ENCODE measurements at places on chromosomes 11 and 22.

GRCh38 chr11:8066911-8067455 is 14.0 kb upstream of the TUB start:
- no peak for DNase-seq

- no peak for DNase-seq
Observed at GRCh38 chr11:89437317-89437716, 53.9 kb downstream of the NOX4 start.

- no peak for DNase-seq
Observed at GRCh38 chr11:110566577-110566976, 136.8 kb downstream of the FDX1 start.

DNA sequence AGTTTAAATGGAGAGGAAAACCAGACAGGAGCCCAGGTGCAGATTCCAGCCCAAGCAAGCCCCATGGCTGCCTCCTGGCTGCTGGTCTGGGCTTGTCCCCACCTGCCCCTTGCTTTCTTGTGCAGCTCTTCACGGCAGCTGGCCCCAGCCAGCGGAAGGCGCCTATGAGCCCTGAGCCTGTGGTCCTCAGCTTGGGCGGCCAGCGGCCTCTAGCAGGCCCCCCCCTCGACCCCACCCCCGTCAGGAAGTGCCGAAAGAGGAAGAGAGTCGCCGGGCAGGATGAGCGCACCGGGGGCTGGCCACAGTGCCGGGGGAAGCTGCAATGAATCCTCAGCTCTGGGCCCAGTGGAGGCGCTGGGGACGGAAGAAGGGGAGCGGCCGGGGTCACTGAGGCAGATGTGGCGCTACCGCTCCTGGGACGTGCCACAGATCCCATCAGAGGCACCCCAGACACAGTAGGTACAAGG is 2.1 kb upstream of the DGKZ start:
- DNase-seq, result no peak

Data from stimulated activated CD4-positive, alpha-beta T cell treated with anti-CD3 and anti-CD28 coated beads, TNF-alpha, amount 100 ng/mL, for 48 hours (primary cell).